Activated T-helper 2 cell treated with anti-CD3 and anti-CD28 coated beads, Interferon-gamma antibody, Interleukin-2, Interleukin-4, amounts not matched to agents 10 μg/mL and 5 μg/mL and 100 μg/mL, durations not matched to agents 14 hours and 24 hours and 36 hours (primary cell): ENCODE measurements at places on chromosomes 5 and 9. TPM values are rescaled to one million over a fixed set of nuclear protein-coding genes. Genes with fewer than 3 reads are reported as not detected.
A peak's percentile ranks its signal among the peaks of the same experiment; 100 is the strongest.

GRCh38 chr9:87381050-87381711 lies 116.5 kb upstream of the DAPK1 start:
- no peak for DNase-seq

Gene CDH18
- total RNA-seq, result not detected in 2 replicates

DNA sequence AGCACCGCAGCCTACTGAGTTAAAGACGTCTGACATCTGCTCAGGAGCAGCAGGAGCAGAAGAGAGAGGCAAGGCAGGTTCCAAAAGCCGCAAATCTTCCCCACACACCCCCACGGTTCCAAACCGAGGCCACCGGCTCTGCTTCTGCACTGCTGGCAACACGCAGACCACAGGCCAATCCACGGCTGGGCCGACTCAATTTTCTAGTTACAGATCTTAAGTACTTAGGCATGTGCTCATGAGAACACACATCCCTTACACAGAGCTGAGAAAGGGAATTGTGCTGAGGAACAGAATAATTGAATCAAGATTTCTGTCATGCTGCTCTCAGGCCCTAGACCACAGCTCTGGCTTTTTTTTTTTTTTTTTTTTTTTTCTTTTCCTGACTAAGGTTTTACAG lies 32.6 kb downstream of the PAX5 start:
- DNase-seq, result no peak

GRCh38 chr9:95645992-95646391 lies 129.2 kb upstream of the PTCH1 start:
- no peak for DNase-seq

Gene HRH2
- 34.3 and 37.1 TPM in 2 replicates for total RNA-seq

Gene CCIN
- not detected in 2 replicates for total RNA-seq

DNA sequence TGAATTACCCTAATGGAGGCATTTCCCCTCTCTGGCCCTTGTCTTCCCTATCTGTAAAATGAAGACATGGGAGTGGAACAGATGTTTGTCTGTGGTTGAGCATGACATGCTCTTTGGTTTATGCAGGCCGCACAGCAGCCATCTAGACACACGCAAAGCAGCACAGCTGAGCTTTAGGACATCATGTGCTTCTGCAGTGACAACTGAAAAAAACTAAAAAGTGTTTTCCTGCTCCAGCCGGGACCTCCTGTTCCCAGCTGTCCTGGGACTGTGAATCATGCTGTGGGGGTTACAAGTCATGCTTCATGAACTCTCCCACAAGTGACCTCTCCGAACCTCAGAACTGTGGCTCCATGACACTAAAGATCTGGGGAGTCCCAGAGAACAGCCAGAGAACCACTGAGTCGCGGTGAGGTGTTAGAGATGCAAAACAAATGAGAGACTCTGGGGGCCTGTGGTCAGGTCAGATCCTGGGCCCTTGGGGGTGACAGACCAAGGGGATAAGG lies 1.7 kb downstream of the SMIM3 start:
- no peak for DNase-seq

DNA sequence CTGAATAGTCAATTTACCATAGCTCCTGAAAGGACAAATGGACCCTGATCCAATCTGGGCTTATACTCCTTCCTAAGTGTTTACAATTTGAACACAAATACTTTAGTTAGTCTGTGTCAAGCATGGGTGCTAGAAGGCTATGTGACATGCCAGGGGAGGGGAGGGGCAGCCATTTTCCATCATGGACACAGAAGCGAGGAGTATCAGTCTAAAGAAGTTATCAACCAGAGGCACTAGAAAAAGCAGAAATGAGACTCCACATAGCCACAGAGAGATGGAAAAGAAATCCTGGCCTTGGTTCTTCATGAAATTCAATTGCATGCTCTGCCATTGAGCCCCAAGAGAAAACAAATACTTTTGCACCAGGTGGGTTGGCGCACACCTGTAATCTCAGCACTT lies 61.8 kb downstream of the NR6A1 start:
- no peak for DNase-seq

- DNase-seq, result no peak
Observed at GRCh38 chr5:148911386-148911785, 85.0 kb downstream of the ADRB2 start.

DNA sequence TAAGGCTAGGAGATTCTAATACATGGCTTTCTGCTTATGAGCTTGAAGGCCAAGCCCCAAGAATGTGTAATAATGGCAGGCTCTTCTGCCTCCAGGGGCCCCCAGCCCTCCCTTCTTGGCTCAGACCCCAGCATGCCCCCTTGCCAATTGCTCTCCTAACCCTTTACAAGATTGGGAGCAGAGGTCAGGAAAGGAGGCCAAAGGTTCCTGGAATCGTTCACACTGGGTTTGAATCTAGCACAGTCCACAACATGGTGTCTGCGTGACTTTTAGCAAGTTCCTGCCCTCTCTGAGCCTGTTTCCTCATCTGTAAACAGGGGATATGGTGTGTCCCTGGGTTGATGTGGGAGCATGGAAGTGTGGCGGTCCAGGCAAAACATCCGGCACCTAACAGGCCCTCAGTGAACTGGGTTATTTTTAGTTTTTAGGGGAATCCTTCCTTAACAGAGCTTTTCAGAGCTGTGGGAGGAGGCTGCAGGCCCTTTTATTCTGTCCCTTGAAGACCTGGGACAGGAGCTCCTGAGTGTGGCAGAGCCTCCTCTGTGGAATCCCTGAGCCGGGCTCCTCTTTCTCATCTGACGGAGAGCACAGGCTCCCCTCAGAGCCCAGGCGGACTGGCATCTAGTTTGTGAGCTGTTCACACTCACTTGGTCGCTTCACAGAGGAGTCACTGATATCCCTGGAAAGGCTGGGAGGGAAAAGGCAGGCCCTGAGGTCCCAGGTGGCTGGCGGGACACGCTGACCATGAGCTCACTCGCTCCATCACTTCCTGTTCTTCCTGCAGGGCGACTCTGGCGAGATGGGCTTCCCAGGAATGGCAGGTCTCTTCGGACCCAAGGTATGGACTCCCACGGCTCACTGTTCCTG lies 23.4 kb upstream of the ORM1 start:
- no peak for DNase-seq

DNA sequence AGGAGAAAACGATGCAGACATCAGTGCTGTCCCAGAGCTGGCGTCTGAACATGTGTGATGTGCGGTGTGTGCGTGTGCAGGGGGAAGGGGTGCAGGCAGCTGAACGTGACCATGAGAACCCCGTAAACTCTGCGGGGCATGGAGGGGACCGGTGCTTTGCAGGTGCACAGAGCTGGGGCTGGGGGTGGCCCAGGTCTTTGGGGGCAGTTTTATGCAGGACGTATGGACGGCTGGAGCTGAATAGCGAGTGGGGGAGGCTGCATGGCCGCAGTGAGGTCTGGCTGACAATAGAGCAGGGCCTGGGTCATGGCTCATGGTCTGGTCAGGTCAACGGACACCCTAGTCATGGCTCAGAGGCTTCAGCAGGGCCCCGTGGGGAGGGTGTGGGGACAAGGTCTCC lies 3.3 kb upstream of the EXOC3 start:
- DNase-seq, result no peak

- peak; percentile 10 for DNase-seq
Observed at GRCh38 chr5:83472508-83473345, 1.2 kb downstream of the VCAN start.

GRCh38 chr5:138533973-138534941 lies 8.8 kb downstream of the ETF1 start:
- DNase-seq, result no peak

Gene DMXL1
- total RNA-seq, result 26.7 and 29.3 TPM in 2 replicates

DNA sequence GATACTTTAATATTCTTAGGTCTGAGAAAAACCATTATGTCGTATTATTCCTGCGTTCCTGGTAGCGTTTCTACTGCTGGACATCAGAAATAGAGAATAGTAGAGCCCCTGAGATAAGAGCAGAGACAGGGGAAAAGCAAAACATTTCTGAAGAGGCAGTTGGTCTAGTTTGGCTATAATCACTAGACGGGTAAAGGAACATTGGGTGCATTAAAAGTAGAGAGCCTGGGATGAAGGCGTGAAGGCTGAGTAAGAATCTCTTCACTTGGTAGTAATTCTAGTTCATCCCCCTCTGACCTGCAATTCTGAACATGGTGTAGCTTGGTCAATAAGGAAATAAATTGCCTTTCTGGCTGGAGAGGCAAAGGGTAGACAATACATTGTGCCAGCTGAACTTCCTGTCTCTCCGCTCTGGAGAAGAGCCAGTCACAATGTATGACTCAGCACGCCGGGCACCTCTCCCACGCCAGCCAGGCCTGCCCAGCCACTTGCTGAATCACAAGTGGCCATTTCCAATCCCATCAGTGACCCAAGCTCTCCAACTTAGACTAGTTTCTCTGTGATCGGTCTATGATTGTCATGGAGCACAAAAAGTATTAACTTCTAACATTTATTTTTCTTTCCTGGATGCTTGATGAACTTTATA lies 75.4 kb downstream of the STK32A start:
- DNase-seq, result no peak

- DNase-seq, result no peak
Observed at GRCh38 chr5:113807427-113807991, 294.0 kb downstream of the YTHDC2 start.

Gene NXNL2
- total RNA-seq, result not detected in 2 replicates
